ENCODE measurements at places on chromosomes 3 and 15. TPM values are rescaled to one million over a fixed set of nuclear protein-coding genes. Genes with fewer than 3 reads are reported as not detected.

Gene ALG3
- 34.8 TPM for polyA plus RNA-seq

- no peak for DNase-seq
These were observed 32.0 kb downstream of the PLOD2 start for GRCh38 chr3:146128939-146129338.

DNA sequence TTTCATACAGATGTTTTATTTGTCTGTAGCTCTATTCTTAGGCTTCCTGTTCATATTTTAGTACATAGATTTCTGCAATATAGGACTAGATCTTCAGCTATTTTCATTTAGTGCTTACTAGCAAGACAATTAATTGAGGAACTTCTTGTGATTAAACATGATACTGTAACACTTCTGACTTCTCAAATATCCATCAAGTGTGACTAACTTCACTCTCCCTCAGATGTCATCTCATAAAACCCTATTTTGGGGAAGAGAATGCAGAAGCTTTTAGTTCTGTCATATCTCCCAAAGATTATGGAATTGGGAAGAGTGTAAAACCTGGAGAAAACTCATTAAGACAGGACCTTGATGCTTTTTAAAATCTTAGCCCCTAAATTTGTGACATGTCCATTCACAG lies 28.6 kb upstream of the GOLIM4 start:
- DNase-seq: no peak

Gene MAGEF1
- polyA plus RNA-seq: 98.6 TPM

DNA sequence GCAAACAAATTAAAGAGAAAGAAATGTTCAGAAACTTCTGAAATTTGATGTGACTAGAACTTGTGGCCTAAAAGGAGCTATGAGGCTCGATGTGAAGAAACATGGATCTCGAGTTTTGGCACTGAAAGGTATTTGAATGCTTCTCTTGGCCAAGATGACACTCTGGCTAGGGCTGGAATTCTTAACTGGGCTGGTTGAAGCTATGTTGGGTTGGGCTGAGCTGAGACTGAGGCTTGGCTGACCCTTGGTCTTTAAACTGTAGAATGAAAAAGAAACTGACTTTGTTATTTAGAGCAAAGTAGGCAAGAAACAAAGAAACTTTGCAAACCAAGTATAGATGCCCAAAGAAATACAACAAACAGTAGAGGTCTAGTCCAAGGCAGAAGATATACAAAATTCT lies 28.1 kb upstream of the CLDN16 start:
- DNase-seq: no peak

Gene NEK10
- polyA plus RNA-seq: 1.9 TPM

DNA sequence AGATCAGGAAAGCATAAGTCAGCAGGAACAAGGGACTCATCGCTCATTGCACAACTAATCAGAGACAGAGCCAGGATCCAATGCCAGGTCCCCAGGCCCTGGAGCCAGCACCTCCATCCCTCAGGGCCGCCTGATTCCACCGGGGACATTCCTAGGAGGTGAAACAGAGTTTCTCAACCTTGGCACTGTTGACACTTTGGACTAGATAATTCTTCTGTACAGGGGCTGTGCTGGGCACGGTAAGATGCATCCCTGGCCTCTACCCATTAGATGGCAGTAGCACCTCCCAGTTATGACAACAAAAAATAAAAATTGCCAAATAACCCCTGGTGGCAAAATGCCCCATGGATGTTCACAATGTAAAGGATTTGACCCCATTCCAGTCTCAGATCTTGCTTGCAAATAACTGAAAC lies 127.7 kb downstream of the MTHFS start:
- no peak for DNase-seq

DNA sequence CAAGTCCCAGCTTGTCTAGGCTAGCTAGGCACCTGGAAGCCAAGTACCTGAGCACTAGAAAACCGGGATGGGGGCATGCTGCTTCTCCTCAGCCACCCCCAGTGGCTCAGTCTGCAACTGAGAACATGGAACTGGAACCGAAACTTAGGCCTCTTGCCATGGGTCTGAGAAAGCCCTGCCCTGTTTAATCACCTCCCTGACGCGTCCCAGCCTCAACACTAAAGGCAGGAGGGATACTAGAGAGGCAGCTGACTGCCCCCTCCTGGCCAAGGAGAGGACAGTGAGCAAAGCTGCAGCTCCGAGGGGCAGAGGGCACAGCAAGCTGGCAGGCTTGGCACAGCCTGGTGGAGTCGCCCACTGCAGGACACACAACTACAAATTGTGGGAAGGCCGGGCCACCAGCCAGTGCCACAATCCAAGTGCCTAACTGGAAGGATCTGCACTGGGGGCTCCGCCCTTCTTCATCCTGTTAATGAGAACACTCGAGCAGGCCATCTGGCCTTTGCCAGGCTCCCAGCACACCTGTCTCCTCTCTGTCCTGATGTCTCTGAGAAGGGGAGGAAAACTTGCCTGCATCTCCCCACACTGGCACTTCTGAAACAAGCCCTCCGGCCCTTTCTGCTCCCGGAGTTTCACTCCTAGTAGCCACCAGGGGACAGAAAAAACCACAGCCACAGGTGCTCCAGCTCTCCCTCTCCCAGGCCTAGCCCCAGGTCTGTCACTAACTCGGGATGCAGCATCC lies 53.7 kb downstream of the BDH1 start:
- no peak for DNase-seq

DNA sequence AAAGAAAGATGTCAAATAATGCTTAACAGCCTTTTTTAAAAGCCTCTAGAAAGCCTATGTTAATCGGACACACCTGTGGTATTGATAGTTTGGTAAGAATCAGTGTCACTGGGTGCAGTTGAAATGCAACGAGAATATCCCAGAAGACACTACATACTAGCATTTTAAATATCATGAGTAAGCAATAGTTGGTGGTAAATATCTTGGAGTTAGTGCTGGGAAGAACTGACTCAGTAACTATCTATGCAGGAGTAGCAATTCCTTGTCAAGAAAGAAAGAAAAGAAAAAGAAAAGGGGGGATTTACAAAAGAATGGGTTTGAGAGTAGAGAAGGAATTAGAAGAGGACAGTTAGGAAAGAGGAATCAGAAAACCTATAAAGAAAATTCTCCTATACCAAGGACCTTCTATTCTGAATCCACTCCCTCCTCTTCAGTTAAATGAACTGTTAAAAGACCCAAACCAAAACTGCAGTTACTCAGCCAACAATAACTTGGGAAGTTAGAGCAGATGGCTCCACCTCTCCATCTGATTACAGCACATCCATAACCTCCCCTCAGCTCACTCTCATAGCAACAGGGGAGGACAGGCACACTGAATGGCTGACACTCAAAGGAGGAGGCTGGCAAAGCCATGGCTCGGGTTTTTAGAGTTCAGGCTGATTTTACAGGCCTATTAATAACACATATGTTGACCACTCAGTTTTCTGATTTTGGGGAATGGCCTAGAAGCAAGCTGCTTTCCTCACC lies 207.6 kb upstream of the MDFIC2 start:
- DNase-seq: no peak

DNA sequence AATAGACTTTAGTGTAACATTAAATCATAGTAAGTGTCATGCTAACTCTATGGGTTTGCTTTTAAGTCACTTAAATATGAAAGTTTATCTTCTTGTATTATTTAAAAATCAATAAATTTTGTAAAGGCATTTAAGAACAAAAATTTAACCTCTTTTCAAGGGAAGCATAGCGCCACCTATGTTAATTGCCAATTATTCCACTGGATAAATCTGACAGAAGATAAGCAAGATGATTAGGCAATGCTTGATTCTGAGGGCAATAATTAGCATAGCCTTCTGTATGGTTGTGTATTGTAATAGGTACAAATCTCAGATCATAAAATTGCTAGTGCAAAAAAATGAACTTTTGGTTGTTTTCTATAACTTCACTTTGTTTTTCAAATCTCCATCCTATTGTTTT lies 560.1 kb downstream of the GRM7 start:
- DNase-seq: no peak

GRCh38 chr3:46236294-46237054 lies 5.8 kb upstream of the CCR3 start:
- DNase-seq: no peak

GRCh38 chr3:116425126-116425525 lies 20.2 kb downstream of the LSAMP start:
- DNase-seq: no peak

Gene LRTM1
- not detected for polyA plus RNA-seq

DNA sequence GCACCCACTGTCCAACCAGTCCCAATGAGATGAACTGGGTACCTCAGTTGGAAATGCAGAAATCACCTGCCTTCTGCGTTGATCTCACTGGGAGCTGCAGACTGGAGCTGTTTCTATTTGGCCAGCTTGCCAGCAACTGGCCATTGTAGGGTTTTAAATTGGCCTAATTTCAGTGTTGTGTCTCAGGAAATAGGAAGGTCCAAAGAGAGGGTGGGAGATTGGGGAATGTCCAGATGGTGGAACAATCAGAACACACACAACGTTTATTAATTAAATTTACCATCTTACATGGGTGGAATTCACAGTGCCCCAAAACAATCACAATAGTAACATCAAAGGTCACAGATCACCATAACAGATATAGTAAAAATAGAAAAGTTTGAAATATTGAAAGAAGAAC lies 189.5 kb downstream of the ZNF385D start:
- DNase-seq: no peak

- DNase-seq: no peak
These were observed 179.3 kb upstream of the UBE2E1 start for GRCh38 chr3:23626442-23626841.

GRCh38 chr3:21839592-21839991 lies 88.6 kb upstream of the ZNF385D start:
- peak; percentile 18 for DNase-seq

- no peak for DNase-seq
These were observed 7.0 kb downstream of the MELTF start for GRCh38 chr3:197022405-197023231.

DNA sequence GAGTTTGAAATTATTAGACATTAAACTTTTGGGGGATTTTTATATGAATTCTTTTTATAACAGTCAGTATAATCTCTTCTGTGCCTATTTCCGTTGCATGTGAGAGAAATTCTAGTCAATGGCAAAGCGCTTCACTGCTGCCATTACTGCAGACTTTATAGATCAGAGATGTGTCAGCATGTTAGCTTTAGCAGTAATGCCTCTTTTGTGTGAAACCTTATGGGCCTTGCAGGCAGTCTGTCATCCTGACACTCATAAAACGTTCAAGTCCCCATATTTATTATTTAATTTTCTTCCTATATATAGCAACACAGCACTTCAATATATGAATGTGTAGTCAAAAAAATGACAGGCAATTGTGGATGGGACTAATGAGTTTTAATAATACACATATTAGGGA lies 191.0 kb downstream of the NLGN1 start:
- DNase-seq: no peak

DNA sequence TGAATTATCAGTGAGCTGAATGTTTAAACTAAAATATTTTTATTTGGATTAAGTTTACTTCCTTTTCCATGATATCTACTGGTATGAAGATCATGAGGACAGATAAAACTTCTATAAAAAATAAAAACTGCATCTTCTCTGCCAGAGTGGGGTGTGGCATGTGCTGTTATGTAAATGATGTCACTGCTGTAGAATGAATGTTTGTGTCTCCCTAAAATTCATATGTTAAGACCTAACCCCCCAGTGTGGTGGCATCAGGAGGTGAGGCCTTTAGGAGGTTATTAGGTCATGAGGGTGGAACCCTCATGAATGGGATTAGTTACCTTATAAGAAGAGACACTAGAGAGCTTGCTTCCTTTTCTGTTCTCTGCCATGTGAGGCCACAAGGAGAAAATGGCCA lies 178.7 kb upstream of the DPH6 start:
- no peak for DNase-seq

DNA sequence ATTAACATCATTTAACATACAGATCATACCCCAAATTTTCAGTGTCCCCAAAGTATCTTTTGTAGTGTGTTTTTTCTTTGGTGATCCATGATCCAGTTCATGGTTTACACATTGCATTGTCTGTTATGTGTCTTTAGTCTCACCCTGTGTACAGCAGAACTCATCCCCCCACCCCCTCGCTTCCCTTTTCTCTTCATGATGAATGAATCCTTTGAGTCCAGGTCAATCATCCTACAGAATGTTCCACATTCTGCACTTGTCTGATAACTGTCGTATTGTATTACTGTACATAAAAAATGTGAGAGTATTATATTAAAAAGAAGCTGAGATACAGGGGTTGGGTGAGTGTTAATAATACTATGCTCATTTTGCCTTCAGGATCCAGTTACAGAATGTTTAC lies 14.6 kb upstream of the NIT2 start:
- no peak for DNase-seq

Gene NOX5
- 0.48 TPM for polyA plus RNA-seq

Gene ZNF619
- polyA plus RNA-seq: 8.4 TPM

Gene PPP1R14D
- 0.46 TPM for polyA plus RNA-seq

DNA sequence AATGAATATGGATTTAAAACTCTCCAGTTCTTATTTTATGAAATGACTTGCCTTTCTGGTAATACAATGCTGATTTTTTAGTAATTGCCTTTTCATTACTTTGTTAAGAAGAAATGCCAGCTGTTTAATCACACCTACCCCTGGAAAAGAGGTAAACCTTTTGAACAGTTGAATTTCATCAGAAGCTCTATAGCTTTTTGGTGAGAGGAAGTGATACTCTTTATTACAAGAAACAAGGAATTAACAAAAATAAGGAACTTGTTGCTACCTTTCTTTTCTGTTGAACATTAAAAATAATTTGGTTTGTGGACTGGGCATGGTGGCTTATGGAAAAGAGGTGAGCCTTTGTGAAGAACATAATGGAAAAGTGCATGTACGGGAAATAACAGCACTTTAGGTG lies 19.7 kb downstream of the BLOC1S6 start:
- DNase-seq: no peak

GRCh38 chr3:44355362-44356033 lies 16.9 kb downstream of the TCAIM start:
- no peak for DNase-seq

- DNase-seq: no peak
These were observed 8.1 kb downstream of the ITIH4 start for GRCh38 chr3:52822363-52822762.

DNA sequence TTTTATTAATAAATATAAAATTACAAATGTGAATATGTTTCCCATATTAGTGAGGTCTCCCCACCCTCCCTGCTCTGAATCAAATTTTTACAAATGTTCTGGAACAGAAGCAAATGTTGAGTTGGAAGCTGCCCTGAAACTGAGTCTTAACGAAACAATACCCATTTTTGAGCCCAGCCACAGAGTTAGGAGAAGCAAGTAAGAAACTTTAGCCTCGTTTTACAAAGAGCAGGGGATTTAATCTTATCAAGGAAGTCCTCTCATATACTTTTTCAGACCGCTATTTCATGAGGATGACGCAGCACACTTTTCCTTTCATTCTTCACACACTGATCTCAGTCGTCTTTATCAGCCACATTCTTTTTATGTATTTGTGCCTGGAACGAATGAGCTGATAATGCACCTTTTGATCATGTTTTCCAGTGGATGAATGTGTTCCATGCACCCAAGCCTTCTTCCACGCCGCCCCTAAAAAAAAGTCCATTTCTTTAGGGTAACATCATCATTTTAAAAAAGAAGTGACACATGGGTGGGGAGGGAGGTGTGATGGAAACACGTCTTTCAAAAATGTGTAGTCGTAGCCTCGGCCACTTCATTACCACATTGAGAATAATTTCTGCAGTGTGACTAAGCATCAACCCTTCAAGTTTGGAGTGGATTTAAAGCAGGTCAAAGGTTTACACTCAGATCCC lies 48.1 kb downstream of the SETMAR start:
- DNase-seq: no peak

GRCh38 chr15:86616771-86617170 lies 537.1 kb downstream of the AGBL1 start:
- DNase-seq: no peak

Gene SPPL2A
- 123 TPM for polyA plus RNA-seq

Gene ASB14
- 0.77 TPM for polyA plus RNA-seq

Gene FBXO40
- 0.01 TPM for polyA plus RNA-seq

Gene CCDC39
- 9.0 TPM for polyA plus RNA-seq

GRCh38 chr3:87228316-87228715 lies 1.2 kb downstream of the CHMP2B start:
- no peak for DNase-seq
